ENCODE measurements at places on chromosomes 16 and 17.

GRCh38 chr16:75413951-75414350, 19.4 kb downstream of the CFDP1 start:
- DNase-seq = no peak

DNA sequence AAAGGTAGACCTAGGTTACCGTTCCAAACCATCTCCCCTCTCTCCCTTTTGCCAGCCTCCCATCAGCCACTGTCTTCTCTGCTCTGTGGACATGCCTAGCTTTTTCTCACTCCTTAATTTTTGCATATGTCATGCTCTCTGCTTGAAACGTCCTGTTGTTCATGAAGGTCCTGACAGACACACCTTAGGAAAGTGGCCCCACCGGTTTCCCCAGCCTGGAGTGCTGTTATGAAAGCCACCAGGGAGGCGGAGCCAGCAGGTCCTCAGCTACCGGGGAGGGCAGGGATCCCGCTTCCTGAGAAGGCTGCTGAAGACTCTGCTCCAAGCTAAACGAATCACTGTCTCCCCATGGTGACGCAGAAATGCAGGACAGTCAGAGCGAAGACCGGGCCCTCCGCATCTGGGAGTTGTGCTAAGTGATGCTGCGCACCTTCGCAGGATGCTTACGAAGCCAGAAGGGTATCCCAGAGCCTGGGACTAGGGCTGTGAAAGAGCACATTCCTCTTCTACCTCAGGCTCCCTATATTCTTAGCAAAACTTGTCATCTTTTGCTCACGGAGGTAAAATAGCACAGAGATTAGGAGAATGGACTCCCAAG, 2.3 kb upstream of the SLC16A11 start:
- peak; percentile 38 for DNase-seq

DNA sequence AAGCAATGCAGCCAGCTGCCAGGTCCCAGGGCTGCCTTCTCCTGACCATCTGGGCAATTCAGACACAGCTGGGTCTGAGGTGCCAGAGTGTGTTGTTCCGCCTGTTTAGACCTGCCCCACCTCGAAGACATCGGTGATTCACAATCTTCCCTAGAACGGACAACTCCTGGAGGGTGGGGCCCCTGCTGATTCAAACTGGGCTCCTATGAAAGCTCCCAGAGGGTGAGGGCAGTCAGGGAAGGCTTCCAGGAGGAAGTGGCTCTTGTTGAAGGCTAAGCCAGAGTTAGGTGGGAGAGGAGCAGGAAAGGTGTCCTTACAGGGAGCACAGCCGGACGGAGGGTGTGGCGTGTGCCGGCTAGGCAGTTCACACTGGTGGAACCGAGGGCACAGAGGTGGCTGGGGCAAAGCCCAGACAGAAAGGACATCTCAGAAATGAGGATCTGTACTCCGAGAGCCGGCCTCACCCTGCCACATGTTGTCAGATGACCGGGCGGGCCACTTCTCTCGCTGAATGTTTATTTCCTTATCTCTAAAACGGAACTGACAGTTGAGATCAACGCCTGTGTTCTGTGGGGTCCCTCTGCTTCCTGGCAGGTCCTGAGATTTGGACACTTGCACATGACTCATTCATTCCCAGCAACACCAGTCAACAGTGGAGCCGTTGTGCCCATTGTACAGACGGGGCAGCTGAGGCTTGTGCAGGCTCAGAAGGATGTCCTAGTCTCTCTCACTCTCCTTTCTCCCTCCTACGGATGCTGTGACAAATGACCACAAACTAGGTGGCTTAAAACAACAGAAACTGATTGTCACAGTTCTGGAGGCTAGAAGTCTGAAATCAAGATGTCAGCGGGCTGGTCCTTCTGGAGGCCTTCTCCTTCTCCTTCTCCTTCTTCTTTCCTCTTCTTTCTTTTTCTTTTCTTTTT, 26.9 kb upstream of the LITAF start:
- no peak for DNase-seq

GRCh38 chr16:24130494-24131085, 125.5 kb upstream of the CACNG3 start:
- DNase-seq = no peak

DNA sequence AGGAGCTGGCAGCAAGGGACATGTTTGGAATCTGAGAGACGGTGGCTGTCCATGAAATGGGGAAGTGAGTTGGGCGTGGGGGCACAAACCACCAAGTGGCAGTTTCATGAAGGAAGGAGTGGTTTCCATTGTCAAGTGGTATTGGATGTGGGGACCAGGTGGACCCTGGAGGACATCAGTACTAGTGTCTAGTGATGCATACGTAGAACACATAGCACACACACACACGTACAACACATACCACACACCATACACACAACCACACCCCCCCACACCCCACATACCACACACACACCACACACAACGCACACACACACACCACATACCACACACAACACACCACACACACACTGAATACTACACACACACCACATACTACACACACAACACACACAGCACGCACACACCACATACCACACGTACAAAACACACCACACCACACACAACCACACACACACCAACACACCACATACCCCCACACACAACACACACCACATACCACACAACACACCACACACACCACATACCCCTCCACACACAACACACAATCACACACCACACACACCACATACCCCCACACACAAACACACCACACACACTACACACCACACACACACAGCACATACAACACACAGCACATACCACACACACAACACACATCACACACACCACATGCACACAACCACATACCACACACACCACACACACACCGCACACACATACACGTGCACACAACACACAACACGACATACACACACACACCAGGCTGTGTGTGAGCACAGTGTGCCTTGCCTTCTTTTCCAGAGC, 41.1 kb upstream of the GSE1 start:
- no peak for DNase-seq

DNA sequence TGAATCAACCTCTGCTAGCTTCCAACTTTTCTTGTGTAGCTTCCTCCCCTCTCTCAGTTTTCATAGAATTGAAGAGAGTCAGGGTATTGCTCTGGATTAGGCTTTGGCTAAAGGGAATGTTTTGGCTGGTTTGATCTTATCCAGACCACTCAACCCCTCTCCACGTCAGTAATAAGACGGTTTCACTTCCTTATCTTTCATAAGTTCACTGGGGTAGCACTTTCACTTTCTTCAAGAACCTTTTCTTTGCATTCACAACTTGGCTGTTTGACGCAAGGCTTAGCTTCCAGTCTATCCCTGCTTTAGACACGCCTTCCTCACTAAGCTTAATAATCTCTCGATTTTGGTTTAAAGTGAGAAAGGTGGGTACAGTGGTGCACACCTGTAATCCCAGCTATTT, 29.7 kb upstream of the OR1A2 start:
- DNase-seq = no peak

Data from stimulated activated CD4-positive, alpha-beta T cell treated with anti-CD3 and anti-CD28 coated beads, Interleukin-1b, Interleukin-23, amount 100 ng/mL, for 48 hours (primary cell).